ENCODE measurements at places on chromosomes 5 and 9. TPM values are rescaled to one million over a fixed set of nuclear protein-coding genes. Genes with fewer than 3 reads are reported as not detected.

RANBP3L gene
- total RNA-seq: 7.1 TPM

NRG2 gene
- 1.4 TPM for total RNA-seq

PTPN3 gene
- total RNA-seq: 17.1 TPM

GARIN3 gene
- not detected for total RNA-seq

CD72 gene
- 3.0 TPM for total RNA-seq

NR2F1 gene
- total RNA-seq: 83.2 TPM

TERT gene
- total RNA-seq: not detected

MINAR2 gene
- total RNA-seq: not detected

ABLIM3 gene
- total RNA-seq: 31.9 TPM

CRB2 gene
- 0.93 TPM for total RNA-seq

OBP2B gene
- not detected for total RNA-seq

CYSRT1 gene
- 0.41 TPM for total RNA-seq

SPINK5 gene
- total RNA-seq: 3.2 TPM

BARHL1 gene
- total RNA-seq: not detected

SLC26A2 gene
- 18.9 TPM for total RNA-seq

IRX4 gene
- total RNA-seq: not detected

ANXA6 gene
- 143 TPM for total RNA-seq

KLHL3 gene
- 6.8 TPM for total RNA-seq

IL9 gene
- total RNA-seq: not detected

SPINK6 gene
- not detected for total RNA-seq

NDFIP1 gene
- total RNA-seq: 68.1 TPM

KIF24 gene
- total RNA-seq: 0.46 TPM

GRIN3A gene
- 0.06 TPM for total RNA-seq

ERAP2 gene
- total RNA-seq: 26.9 TPM

ZDHHC11 gene
- total RNA-seq: 12.6 TPM

THBS4 gene
- 1.2 TPM for total RNA-seq

NR6A1 gene
- 4.0 TPM for total RNA-seq
